ENCODE measurements at places on chromosomes 16 and 17.
A peak's percentile ranks its signal among the peaks of the same experiment; 100 is the strongest.

DNA sequence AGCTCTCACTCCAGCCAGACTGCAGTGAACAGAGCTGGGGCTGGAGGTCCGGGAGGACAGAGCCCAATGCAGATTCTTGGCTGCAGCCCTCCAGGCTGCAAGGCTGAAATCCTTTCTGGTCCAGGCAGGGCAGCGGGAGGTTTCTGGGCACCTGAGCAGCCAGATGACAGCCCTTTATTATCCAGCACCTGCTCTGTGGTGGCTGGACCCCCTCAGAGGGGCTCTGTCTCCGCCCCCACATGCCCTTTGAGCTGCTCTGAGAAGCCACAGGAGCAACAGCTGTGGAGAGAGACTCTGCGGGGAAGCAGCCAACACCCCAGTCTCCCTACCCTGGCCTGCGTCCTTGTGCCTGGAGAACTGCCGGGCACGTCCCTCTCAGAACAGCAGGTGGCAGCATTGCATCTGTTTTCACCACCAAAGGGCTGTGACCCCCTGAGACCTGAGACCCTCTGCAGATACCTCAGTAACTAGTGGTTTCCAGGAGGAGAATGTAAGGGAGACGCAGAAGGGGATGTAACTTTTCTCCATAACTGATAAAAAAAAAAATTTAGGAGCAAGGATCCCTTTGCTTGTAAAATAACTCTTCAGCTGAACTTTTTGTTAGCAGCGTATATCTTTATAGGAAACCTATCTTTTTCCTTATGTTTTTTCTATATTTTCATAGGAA lies 3.7 kb upstream of the CNP start:
- peak; percentile 69 for DNase-seq

DNA sequence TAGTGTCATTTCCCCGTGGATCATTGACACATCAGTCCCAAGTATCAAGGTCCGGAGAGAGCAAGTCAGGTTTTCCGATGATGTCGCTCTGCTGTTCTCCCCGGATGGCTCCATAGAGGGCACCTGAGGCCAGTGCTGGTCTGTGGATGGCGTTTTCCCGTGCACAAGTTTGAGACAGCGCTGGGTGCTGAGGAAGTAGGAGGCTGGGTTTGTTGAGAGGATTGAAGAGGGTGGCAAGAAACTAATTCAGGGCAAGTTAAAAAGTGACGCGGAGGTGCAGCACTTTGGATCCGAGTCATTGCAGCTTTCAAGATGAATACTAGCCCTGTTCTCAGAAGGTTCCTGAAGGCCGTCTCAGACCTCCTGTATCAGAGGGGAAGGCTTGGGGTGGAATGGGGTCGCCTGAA lies 7.7 kb downstream of the NUBP1 start:
- no peak for DNase-seq

DNA sequence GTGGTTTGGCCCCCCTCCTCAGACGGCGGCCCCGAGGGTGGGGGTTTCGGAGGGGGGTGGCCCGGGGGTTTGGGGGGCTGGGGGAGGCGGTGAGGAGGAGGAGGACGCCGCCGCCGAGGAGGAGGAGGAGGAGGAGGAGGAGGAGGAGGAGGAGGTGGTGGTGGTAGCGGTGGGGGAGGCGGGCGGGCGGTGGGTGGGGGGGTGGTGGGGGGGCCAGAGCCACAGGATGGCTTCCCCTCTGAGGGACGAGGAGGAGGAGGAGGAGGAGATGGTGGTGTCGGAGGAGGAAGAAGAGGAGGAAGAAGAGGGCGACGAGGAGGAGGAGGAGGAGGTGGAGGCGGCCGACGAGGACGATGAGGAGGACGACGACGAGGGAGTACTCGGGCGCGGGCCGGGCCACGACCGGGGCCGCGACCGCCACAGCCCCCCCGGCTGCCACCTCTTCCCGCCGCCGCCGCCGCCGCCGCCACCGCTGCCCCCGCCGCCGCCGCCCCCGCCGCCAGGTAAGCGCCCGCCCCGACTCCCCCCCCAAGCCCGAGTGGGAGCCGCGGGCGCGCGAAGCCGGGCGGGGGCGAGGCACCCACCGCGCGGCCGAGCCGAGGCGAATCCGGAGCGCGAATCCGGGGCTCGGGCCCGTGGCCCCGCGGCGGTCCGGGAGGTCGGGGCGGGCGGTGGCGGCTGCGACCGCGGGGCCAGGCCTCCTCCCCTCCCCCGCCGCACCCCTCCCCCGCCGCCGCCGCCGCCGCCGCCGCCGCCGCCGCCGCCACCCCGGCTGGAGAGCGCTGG lies 3.8 kb upstream of the CHD3 start:
- DNase-seq, result no peak

DNA sequence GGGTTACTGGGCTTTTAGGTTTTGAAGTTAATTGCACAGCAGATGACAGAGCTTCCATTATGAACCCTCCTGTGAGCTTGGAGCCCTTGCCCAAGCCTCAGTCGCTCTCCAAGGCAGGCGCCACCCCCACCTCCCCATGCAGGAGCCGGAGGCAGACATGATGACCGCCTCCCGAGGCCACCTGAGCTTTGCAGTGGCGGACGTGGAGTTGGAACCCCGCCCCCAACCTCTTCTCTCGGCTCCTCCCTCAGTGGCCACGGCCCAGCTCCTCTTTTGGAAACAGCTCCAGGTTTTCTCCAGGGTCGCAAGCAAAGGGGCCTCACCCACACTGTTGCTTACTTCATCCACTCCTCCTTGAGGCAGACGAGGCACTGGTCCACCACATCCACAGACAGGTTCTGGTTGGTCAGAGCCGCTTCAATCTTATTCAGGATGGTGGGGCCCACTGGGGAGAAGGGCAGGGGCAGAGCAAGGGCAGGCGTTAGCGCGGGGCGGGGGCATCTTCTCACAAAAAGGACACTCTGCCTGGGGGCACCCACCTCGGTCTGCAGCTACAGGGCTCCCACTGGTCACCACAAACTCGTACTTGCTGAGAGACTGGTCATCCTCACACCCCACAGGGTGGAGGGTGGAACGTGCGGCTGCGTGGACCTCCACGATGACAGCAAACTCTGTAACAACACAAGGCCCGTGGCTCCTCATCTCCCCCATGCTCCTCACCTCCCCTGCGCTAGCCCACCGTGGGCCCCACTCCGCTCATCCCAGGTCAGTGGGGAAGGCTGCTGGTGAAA lies 8.7 kb upstream of the PLD6 start:
- no peak for DNase-seq
